ENCODE measurements at places on chromosomes 2 and 18. TPM values are rescaled to one million over a fixed set of nuclear protein-coding genes. Genes with fewer than 3 reads are reported as not detected.

PKDCC gene
- total RNA-seq, result 32.8 TPM

ANKRD23 gene
- 4.0 TPM for total RNA-seq

FABP1 gene
- total RNA-seq, result not detected

CAPN13 gene
- 0.94 TPM for total RNA-seq

DTNA gene
- total RNA-seq, result 25.1 TPM

DUSP2 gene
- 10.5 TPM for total RNA-seq

GAREM2 gene
- total RNA-seq, result 23.8 TPM

KCNIP3 gene
- 2.6 TPM for total RNA-seq

PLEKHH2 gene
- total RNA-seq, result 6.7 TPM

PIEZO2 gene
- total RNA-seq, result 8.2 TPM

SPATA3 gene
- not detected for total RNA-seq

ARHGEF33 gene
- 0.10 TPM for total RNA-seq

SLC9A4 gene
- total RNA-seq, result not detected
